Esophagus mucosa (tissue), 1 donor: ENCODE measurements at places on chromosomes 3 and 15. TPM values are rescaled to one million over a fixed set of nuclear protein-coding genes. Genes with fewer than 3 reads are reported as not detected.

The TRAIP gene
- total RNA-seq = 5.5 TPM

DNA sequence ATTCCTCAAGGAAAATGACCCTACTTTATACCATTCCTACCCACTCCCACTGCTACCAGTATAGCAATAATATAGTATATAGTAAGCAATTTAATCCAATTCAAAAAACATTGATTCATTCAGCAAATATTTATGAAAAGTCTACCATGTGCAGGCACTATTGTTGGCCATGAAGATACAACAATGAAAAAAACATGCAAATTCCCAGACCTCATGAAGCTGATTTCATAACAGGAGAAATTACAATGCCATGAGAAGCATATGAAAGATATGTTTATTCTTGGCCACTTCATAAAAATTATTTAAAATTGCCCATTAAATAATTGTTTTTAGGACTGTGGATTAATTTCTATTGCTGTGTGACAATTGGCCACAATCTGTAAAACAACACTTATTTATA, 315.8 kb upstream of the COL8A1 start:
- ATAC-seq = no peak

- ATAC-seq = no peak
Observed at GRCh38 chr15:69767191-69767590, 314.6 kb downstream of the RPLP1 start.

DNA sequence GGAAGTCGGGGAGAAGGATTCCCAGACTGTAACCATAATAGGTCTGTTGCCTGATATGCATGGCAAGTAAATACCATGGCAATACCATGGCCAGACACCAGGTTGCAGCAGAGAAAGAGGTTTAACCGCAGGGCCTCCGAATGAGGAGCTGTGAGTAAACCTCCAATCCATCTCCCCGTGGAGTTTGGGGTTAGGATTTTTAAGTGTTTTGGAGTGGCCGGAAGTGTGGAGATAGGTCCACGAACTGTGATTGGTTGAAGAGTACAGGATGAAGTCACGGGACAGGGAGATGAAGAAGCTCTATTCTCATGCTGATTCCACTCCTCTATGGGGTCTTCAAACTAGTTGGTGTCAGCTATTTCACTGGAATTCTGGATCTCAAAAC, 127.9 kb downstream of the ST8SIA2 start:
- peak; percentile 90 for ATAC-seq

The ADAMTSL3 gene
- total RNA-seq = 1.4 TPM

The SPATA12 gene
- not detected for total RNA-seq

The MELTF gene
- 2.8 TPM for total RNA-seq

The KAT2B gene
- total RNA-seq = 30.7 TPM

The MRPL47 gene
- total RNA-seq = 23.6 TPM

GRCh38 chr3:46383211-46383950, 12.6 kb downstream of the CCR5 start:
- ATAC-seq = no peak

GRCh38 chr3:44647771-44648170, 761 bp upstream of the ZNF35 start:
- no peak for ATAC-seq

- ATAC-seq = no peak
Observed at GRCh38 chr3:124113485-124113884, 121.6 kb upstream of the ROPN1 start.

The SEMA5B gene
- not detected for total RNA-seq

The AMOTL2 gene
- total RNA-seq = 33.2 TPM

The SLC12A8 gene
- 7.7 TPM for total RNA-seq

GRCh38 chr3:346186-346585, 149.6 kb downstream of the CHL1 start:
- peak; percentile 99 for ATAC-seq

- ATAC-seq = peak; percentile 64
Observed at GRCh38 chr15:71730277-71731144, 79.8 kb upstream of the NR2E3 start.

The LRRC34 gene
- 0.24 TPM for total RNA-seq

GRCh38 chr15:80744826-80745225, 34.3 kb upstream of the CEMIP start:
- ATAC-seq = no peak

- no peak for ATAC-seq
Observed at GRCh38 chr3:184677344-184678316, 34.2 kb downstream of the MAGEF1 start.

- no peak for ATAC-seq
Observed at GRCh38 chr15:46918462-46919140, 798.7 kb upstream of the SEMA6D start.

DNA sequence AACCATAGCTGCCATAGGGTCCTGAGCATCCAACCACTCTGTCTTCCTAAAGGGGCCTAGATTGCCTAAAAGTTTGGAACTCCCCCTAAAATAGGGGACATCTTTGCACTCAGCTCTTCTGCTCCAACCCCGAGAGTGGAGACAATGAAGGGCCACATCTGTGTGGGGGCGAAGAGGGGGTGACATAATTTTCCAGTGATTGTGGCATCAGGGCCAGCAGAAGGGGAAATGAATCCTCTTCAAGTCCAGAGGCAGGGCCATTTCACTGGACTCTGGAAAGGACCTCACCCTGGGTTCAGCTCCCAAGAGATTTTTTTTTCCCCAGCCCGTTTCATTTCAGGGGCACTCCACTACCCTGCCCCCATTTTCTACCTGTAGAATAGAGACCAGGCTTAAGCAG, 4.6 kb upstream of the ANKRD63 start:
- ATAC-seq = no peak

GRCh38 chr15:51912528-51912927, 59.0 kb downstream of the LEO1 start:
- no peak for ATAC-seq

The LRRC49 gene
- total RNA-seq = 2.7 TPM

GRCh38 chr15:77036537-77037387, 34.1 kb downstream of the TSPAN3 start:
- ATAC-seq = no peak

- ATAC-seq = no peak
Observed at GRCh38 chr3:124149771-124150170, 157.8 kb upstream of the ROPN1 start.

The TERC gene
- 10.6 TPM for total RNA-seq

- no peak for ATAC-seq
Observed at GRCh38 chr3:18531662-18532061, 106.5 kb upstream of the SATB1 start.

DNA sequence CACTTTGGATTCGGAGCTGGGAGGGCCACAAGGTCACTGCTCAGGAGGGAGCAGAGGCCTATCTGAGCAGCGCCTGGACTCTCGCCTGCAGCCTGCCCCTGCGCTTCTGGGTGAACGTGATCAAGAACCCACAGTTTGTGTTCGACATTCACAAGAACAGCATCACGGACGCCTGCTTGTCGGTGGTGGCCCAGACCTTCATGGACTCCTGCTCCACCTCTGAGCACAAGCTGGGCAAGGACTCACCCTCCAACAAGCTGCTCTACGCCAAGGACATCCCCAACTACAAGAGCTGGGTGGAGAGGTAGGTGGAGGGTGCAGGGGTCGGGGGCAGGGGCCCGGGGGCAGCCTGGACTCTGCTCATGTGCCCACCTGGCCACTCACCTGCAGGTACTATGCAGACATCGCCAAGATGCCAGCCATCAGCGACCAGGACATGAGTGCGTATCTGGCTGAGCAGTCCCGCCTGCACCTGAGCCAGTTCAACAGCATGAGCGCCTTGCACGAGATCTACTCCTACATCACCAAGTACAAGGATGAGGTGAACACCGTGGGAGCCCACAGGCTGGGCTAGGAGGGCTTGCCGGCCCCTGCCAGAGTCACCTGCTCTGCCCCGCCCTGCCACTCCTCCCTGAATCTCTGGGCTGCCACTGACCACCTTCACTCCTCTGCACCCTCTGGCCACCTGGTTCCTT, 49.5 kb downstream of the PLXNA1 start:
- no peak for ATAC-seq

DNA sequence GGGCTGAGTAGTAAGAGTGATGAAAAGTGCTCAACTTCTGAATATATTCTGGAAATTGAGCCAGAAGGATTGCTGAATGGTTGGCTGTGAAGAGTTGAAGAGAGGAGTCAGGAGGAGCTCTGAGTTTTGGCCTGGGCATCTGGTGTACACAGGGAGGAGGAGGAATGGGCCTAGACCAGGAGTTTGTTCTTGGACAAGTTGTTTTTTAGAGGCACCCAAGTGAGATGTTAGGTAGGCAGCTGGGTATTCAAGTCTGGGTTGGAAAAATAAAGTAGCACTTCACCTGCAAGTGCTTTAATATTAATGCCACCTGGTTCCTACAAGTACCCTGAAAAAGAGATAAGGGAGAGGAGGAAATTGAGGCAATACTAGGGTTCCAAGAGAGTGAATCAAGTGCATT, 14.7 kb downstream of the BSN start:
- ATAC-seq = no peak

The RPN1 gene
- total RNA-seq = 108 TPM
